ENCODE measurements at places on chromosomes 1 and 21.

- DNase-seq: no peak
Observed at GRCh38 chr1:111811891-111812290, 56.2 kb downstream of the DDX20 start.

- peak; percentile 30 for DNase-seq
Observed at GRCh38 chr21:17527240-17527639, 14.4 kb downstream of the CXADR start.

- DNase-seq: no peak
Observed at GRCh38 chr1:51000651-51001050, 30.6 kb downstream of the CDKN2C start.

DNA sequence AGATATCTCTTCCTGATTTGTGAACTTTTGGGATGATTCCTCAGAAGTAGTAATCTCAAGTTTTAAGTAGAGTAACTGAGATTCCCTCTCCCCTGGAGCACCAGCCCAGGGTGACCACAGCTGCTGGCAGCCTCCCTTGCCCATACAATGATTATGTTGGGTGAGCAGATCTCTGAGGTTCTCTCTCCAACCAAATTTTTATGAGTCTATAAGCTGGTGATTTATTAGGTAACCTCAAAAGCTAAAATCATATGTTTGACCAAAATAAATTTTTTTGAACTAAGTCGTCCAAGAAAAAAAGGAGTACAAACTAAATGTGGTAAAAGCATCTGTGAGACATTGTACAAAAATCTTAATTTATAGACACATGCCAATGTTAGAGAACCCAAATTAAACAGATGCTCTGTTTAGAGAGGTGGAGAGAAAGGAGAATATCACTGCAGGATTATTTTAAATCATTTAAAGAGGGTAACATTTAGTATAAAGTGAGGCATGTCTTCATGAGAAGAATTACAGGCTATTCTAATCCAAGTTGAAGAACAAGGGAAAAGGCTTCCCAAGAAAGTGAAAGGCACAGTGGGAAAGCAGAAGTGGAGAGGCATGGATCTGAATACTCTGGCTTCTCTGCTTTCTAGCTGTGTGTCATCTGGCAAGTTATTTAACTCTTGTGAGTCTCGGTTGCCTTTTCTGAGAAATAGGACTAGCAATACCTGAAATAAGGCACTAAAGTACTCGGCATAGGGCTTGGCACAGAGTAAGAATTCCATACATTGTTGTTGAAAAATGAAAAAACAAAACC, 2.5 kb downstream of the AKNAD1 start:
- no peak for DNase-seq

DNA sequence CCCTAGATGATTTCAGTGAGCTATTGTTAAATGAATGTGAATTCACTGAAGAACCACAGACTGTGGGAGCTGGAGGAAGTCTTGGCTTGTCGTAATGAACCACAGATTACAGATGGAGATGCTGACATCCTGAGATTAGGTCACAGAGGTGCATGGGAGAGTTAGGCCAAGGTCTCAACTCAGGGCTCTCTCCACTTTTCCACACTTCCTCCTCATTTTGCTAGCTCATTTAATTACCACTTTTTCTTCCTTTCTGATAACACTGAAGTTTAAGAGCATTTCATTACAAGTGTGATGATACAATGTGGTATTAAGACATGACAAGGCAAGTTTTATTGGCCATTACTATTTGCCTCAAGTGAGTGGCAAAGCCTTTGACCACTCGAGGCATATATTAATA, 30.8 kb downstream of the ST6GALNAC3 start:
- DNase-seq: no peak

DNA sequence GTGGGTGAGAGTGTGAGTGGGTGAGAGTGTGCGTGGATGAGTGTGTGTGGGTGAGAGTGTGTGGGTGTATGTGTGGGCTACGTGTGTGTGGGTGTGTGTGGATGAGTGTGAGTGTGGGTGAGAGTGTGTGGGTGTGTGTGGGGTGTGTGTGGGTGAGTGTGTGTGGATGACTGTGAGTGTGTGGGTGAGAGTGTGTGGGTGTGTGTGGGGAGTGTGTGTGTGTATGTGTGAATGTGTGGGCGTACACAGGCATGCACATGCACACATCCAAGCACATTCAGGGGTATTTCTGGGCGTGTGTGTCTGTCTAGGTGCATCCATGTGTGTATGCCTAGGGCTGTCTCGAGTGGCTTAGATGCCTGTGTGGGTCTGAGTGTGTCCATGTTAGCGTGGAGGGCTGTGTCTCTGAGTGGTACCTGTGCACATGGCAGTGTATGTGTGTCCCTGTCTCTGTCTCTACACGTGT, 14.0 kb downstream of the SDC3 start:
- no peak for DNase-seq

GRCh38 chr1:211213702-211214101, 45.5 kb upstream of the RCOR3 start:
- DNase-seq: no peak

- DNase-seq: no peak
Observed at GRCh38 chr21:37593740-37594471, 227.3 kb downstream of the DYRK1A start.

DNA sequence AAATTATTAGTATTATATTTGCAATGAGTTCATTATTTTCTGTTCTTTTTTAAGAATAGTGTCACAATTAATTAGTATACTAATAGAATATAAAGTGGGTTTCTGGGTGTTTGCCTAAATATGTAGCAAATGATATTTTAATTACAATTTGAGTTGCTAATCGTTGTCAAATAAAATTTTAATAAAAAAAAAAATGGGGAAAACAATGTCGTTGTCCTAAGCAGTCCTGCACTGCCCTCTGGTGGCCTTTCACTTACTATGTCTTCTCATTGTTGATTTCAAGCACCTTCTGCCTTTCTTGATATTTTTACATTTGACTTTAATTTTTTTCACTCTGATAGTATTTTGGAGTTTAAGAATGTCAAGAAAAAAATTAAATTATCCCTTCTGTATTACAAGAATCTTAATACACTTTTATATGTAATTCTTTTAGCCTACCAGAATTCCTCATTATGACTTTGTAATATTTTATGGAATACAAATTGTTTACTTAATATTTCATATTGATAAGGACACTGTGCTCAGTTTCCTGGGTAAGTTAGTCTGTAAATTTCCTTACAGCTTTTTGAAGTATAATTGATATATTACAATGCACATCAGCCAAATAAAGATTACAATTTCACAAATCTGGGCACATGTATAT, 104.5 kb upstream of the FMN2 start:
- DNase-seq: peak; percentile 65

DNA sequence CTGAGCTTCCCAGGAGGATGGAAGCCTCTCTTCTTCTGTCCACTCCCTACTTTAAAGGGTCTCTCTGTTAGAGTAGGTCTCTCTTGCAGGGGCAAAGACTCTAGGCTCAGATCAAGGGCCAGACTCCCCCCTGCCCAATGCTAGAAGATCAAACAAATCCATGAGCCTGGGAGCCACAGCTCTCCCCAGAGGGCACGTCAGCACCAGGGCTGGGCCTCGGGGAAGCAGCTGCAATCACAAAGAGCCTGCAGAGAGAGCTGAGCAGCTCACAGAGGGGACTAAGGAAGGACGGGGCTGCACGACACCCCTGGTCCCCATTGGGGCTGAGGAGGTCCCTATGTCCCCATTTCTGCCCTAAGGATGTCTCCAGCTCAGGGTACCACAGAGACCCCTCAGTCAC, 3.9 kb downstream of the CNTN2 start:
- DNase-seq: no peak

GRCh38 chr1:197356723-197357533, 88.9 kb downstream of the CRB1 start:
- DNase-seq: peak; percentile 54

DNA sequence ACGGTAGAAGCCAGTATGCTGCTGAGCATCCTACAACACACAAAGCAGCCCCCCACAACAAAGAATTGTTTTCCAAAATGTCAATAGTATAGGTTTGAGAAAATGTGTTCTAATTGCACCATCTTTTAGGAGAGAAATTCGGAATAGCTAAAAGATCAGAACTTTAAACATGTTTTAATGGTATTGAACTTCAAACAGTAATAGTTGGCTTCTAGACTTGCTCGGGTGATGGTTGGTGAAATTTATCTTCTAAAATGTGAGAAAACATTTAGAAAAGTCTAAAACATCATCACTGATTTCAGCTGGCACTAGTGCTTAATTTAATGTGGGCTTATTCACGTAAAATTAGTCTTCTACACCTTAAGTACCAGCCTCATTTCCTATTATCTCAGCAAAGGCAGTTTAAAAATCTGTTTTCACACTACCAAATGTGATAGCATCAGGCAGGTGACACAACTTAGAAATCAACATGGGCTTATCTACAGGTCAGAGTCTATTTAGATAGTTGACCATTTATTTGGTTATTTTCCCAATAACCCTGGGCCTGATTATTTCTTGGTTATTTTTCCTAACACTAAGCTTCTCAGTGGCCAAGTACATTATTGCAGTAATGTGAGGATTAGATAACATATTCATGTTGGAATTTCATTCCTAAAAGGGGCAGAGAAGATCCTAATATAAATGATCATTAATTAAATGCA, 399.3 kb upstream of the PKN2 start:
- DNase-seq: no peak

DNA sequence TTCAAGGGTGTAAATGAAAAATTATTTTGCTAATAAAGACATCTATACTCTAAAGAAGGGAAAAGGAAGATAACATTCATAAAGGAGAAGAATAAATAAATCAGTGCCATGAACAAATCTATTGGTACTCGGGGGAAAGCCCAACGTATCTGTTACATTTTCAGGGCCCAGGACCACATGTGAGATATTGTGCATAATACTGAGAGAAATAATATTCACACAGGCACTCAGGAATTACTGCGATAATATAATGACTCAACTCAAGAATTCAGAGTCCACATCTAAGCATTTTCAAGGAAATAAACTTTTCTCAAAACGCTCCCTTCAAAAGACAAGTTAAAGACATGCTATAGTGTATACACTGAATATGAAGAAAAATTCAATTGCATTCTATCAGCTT, 108.8 kb downstream of the SMYD2 start:
- DNase-seq: no peak

- no peak for DNase-seq
Observed at GRCh38 chr1:195866781-195867222, 741.4 kb downstream of the KCNT2 start.

DNA sequence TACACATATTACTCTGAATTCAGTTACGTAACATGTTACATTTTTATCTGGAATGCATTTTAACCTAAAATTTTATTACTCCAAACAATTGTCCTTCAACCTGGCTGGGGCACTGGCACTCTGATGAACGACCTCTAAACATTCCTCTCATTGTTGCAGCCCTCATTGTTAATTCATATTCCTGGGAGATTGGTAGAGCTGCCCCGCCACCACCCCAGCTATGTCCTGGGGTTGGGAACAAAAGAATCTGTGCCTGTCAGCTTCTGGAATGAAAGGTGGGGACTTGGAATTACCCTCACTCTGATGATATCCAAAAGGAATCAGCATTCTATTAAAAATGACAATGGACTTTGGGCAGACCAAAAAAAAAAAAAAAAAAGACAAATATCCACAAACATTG, 38.0 kb upstream of the DESI2 start:
- DNase-seq: no peak

DNA sequence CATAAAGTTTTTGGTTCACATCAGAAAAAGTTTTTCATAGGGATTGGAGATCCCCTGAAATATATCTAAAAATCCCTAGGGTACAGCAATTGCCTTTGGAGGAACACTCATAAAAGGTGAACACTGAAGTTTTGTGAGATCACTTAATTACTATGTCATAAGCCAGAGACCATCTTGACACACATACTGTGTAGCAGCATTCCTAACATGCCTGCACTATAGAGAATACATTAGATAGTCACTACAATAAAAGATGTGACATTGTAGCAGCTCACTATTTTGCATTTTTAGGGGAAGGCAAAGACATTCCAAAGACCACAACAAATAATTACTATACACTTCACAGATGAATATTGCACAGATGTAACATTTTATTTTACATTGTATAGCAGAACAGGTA, 779.9 kb downstream of the KCNT2 start:
- DNase-seq: no peak

GRCh38 chr1:113931451-113931851, 2.3 kb downstream of the HIPK1 start:
- DNase-seq: no peak

GRCh38 chr1:119943216-119943615, 46.9 kb upstream of the ADAM30 start:
- DNase-seq: no peak

DNA sequence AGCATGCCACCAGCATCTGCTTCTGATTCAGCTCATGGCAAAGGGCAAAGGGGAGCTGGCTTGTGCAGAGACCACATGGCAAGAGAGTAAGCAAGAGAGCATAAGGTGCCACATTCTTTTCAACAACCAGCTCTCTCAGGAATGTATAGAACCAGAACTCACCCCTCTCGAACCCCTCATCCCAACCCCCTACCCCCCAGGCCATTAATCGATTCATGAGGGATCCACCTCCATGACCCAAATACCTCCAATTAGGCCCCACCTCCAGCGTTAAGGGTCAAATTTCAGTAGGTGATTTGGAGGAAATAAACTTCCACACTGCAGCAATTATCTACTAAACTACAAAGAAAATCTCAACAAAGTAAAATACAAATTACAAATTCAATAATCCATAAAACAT, 32.2 kb upstream of the LRRC7 start:
- DNase-seq: peak; percentile 18

DNA sequence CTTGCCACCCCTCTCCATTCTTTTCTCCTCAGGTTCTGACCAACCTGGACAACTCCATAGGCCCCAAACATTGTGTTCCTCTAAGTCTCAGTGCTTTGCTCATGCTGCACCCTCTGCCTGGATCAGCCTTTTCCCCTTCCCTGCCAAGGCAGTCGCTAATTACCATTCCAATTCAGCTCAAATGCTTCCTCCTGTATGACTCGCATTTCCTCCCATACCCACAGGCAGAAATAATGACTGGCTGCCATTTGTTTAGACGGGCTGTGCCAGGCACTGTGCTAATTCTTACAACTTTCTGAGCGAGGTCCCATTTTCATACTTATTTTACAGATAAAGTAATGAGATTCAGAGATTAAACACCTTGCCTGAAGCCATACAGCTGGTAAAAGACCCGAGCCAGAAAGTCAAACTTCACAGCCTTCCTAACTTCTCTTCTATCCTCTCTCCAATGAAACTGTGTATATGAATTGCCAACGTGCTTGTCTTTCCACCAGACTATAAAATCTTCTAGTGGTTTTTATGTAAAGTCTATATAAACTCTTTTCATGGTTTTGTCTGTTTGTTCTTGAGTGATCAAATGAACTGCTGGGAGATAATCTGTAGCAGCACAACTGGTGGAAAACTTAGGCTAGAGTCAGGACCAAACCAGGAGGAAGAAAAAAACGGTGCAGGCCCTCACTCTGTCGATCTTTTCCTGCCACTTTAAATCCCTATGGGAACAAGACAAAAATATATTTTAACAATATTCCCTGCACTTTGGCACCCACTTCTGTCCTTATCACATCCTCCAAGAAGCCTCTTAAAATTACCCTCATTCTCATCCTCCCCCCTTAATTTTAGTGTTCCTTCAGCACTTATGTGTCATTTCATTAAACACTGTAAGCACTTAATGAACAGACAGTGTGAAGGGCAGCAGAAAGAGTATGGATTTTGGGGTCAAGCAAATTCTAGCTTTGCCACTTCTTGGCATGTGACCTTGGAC, 33.7 kb downstream of the RAB3B start:
- no peak for DNase-seq
